ENCODE measurements at places on chromosomes 1 and 21. TPM values are rescaled to one million over a fixed set of nuclear protein-coding genes. Genes with fewer than 3 reads are reported as not detected.

The ARHGEF11 gene
- total RNA-seq = 4.1 TPM

The UTS2 gene
- not detected for total RNA-seq

DNA sequence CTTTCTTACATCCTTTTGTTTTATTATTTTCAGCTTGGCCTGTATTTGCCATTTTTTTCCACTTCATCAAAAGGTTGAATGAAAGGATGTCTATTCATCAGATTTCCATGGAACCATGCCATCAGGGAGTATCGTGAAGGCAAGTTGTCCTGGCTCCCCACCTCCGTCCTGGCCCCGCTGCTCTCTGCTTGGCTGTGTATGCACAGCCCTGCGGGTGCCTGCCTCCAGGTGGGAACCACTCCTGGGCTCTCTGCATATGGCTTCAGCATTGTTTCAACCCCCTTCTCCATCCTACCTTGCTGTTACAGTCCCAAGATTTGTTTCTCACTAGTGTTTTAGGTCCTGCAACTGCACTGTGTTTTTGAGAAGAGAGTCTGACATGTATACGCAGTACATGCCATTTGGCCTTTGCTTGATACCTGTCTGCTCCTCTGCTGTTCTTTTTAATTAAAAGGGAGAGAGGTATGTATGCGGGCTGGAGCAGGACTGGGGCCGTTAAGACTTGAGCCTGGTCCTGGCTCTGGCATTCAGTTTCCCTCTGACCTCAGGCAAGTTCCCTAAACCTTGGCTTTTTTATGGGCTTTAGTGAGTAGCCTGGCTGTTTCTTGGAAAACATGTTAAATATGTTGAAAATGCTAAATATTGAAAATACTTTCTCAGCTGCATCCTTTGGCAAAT lies 69.9 kb upstream of the GCLM start:
- H3K27me3 ChIP-seq = peaks cover 3% of the 10 kb centered on the region
- ATAC-seq = no peak
- no peaks in the 10 kb centered on the region for H3K4me1 ChIP-seq
- no peak overlapping the region for H3K27ac ChIP-seq

DNA sequence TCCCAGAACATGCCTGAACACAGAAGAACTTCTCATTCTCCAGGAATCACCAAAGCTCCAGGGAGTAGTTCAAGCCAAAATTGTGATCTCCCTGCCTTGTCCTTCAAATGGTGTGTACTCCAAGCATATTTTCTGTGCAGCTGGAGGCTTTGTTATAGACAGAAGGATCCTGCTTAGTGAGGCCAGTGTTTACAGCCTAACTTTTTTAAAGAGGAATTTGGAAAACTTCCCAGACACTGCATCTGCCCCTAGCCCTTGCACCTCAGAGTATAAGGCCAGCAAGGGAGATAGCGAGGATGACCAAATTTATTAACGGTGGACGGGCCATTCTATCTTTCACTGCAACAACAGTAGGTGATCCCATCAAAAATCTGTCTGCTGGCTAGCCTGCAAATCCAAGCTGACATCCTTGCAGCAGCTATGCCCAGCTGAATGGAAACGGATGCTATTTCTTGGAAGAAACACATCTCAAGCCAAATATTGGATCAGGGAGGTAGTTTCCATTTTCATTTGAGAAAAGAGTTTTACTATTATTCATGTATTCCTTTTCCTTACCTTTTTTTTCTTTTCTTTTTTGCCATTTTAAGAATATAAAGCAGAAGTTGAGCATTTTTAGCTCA lies 249.8 kb downstream of the USH2A start:
- H3K36me3 ChIP-seq = no peaks in the 10 kb centered on the region
- no peaks in the 10 kb centered on the region for H3K27me3 ChIP-seq

The NUAK2 gene
- total RNA-seq = 2.9 TPM

- H3K4me3 ChIP-seq = no peak overlapping the region
- no peaks in the 10 kb centered on the region for H3K27me3 ChIP-seq
- H3K27ac ChIP-seq = no peak overlapping the region
- peaks cover 22% of the 10 kb centered on the region for H3K4me1 ChIP-seq
- ATAC-seq = no peak
- H3K36me3 ChIP-seq = no peaks in the 10 kb centered on the region
Measured at GRCh38 chr1:160860840-160861505, 1.7 kb downstream of the CD244 start.

DNA sequence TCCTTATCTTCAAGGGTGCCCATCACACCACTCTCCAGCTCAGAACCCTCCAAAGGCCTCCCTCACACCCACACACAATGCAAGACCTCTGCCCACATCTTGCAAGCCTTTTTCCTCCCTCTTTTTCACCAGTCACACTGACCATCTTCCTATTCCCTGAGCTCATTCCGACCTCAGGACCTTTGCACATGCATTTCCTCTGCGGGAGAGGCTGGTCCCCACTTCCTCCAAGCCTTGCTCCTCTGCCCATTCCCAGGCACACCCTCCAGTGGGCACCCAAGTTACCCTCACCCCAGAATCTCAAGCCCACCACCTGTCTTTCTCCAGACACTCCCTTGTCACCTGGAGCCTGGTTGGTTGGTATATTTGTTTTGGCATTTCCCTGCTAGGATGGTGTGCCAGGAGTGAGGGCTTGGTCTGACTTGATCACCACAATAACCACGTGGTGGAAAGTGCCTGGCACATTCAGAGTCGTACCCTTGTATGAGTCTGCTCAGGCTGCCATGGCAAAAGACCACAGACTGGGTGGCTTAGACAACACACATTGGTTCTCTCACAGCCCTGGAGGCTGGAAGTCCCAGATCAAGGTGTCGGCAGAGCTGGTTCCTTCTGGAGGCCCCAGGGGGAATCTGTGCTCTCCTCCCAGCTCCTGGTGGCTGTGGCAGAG lies 13.2 kb downstream of the MX2 start:
- H3K36me3 ChIP-seq = peaks cover 18% of the 10 kb centered on the region
- peak; percentile 96 for ATAC-seq
- peak overlapping the region; percentile 97 for H3K27ac ChIP-seq
- no peaks in the 10 kb centered on the region for H3K27me3 ChIP-seq
- peaks cover 13% of the 10 kb centered on the region for H3K4me1 ChIP-seq
- peak overlapping the region; percentile 44 for H3K4me3 ChIP-seq

- H3K36me3 ChIP-seq = peaks cover 8% of the 10 kb centered on the region
- H3K4me3 ChIP-seq = peak overlapping the region; percentile 99
- peaks cover 9% of the 10 kb centered on the region for H3K27me3 ChIP-seq
Measured at GRCh38 chr1:236396665-236397043, 2.6 kb downstream of the EDARADD start.

- H3K4me1 ChIP-seq = no peaks in the 10 kb centered on the region
- H3K36me3 ChIP-seq = no peaks in the 10 kb centered on the region
- H3K4me3 ChIP-seq = no peak overlapping the region
- H3K27me3 ChIP-seq = no peaks in the 10 kb centered on the region
- ATAC-seq = peak; percentile 42
- H3K27ac ChIP-seq = no peak overlapping the region
Measured at GRCh38 chr1:200558866-200559459, 61.6 kb downstream of the KIF14 start.

DNA sequence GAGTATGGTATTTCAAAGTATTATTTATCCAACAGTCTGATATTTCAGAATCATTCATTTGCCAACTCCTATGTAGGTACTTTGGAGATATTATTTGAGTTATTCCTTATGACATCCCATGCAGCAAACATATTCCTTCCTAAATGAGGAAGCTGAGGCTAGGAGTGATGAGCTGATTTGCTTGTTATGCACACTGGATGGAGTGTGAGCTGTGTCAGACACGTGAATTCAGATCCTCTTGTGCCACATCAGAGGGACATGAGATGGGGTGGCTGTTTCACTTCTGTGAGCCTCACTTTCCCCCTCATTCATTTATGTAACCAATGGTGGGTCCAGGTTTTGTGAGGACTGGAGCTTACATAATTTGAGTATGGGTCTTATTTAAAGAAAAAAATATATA lies 215.9 kb downstream of the DISC1 start:
- H3K4me1 ChIP-seq = peaks cover 13% of the 10 kb centered on the region
- no peaks in the 10 kb centered on the region for H3K36me3 ChIP-seq
- no peak overlapping the region for H3K4me3 ChIP-seq
- H3K27me3 ChIP-seq = no peaks in the 10 kb centered on the region
- no peak for ATAC-seq

GRCh38 chr1:87968197-87968955 lies 639.7 kb downstream of the LMO4 start:
- no peaks in the 10 kb centered on the region for H3K36me3 ChIP-seq
- no peak for ATAC-seq
- no peaks in the 10 kb centered on the region for H3K4me1 ChIP-seq
- no peaks in the 10 kb centered on the region for H3K27me3 ChIP-seq

DNA sequence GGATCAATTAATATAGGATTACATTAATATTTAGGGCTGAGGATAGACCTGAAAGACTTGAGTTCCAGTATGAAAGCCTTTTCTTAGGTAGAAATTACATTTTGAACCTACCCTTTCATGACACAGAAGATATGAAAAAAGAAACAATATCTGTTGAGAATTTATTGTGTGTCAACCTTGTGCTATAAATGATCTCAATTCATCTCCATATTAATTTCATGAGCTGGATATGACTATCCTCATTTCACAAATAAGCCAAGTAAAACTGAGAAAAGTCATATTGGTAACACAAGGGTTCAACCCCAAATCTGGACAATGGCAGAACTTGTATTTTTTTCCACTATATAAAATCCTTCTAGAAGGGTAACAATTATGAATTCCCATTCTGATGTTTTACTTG lies 120.0 kb downstream of the TRIM33 start:
- H3K4me3 ChIP-seq = no peak overlapping the region
- H3K4me1 ChIP-seq = peaks cover 9% of the 10 kb centered on the region
- peaks cover 49% of the 10 kb centered on the region for H3K36me3 ChIP-seq
- ATAC-seq = peak; percentile 56
- H3K27ac ChIP-seq = peak overlapping the region; percentile 9

DNA sequence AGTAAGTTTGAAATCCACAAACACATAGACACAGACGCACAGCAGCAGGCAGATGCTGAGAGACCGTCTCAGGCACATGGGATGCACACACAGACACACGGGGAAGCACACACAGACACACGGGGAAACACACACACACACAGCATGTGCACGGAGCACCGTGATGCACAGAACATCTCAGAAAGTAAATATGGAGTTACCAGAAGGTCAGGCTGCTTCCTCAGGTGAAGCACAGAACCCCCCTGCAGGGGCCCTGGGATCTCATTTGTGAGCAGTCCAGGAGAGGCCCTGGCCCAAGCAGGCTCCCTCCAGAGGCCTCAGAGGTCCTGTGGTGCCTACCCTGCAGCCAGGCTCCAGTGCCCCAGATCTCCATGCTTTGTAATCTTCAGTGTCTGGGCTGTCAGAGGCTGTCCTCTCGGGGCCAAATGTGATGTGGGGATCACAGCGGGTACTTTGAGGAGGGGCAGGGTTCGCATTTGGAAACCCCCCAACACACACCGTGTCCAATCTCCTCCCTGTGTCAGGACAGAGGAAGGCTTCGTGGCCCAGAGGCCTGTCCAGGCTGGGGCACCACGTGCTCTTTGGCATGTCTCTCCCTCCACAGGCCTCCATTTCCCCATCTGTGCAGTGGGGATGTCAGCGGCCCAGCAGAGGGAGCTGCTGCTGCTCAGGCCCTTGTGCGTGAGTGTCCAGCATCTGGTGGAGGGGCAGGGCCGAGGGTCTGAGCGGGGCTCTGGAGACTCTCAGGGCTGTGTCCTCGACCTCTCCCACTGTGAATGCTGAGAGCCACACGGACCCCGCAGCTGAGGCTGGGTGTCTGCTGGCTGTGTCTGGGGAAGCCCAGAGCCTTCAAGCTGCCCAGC lies 23.0 kb upstream of the PRSS38 start:
- no peak overlapping the region for H3K4me3 ChIP-seq
- no peaks in the 10 kb centered on the region for H3K36me3 ChIP-seq
- ATAC-seq = no peak
- no peaks in the 10 kb centered on the region for H3K27me3 ChIP-seq
- no peaks in the 10 kb centered on the region for H3K4me1 ChIP-seq

The SLC9C2 gene
- total RNA-seq = not detected

- no peaks in the 10 kb centered on the region for H3K36me3 ChIP-seq
- no peak overlapping the region for H3K27ac ChIP-seq
- H3K4me3 ChIP-seq = no peak overlapping the region
- no peaks in the 10 kb centered on the region for H3K4me1 ChIP-seq
- ATAC-seq = no peak
Measured at GRCh38 chr1:37309574-37309973, 164.8 kb upstream of the ZC3H12A start.

DNA sequence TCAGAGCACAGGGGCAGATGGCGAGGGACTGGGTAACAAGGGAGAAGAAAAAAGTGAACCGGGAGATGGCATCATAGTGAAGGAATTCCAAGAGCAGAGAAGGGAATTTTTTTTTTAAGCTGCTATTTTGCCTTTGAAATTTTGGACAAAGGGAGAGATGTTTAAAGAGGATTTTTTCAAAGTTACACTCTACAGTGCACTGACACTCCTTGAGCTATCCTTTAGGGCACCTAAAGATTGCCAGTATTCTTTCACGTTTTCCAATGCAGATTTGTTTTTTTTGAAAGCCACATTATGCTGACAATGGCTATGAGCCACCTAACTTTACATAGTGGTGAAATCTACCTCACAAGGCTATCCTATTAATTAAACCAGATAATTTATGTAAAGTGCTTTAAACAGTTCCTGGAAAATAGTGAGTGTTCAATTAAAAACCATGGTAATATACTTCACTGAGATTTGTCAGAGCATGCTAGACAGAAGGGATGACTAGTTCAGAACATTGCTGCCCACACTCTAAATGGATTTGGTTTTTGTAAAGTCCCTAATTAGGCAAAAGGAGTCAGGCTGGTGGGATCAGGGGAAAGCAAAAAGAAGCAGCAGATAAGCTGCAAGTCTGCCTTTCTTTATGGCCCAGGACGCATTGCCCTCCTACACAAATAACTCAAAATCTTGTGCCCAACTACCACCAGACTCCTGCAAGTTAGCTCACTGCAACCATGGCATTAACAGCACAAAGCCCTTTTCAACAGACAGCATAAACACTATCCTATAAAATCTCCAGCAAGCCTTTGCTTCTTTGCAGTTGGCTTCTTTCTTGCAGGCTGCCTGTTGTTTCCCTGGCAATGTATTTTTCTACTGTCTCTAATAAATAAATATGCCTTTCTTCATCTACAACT lies 53.9 kb downstream of the PRDX6 start:
- no peak for ATAC-seq
- H3K4me1 ChIP-seq = peaks cover 13% of the 10 kb centered on the region
- no peak overlapping the region for H3K4me3 ChIP-seq
- H3K27me3 ChIP-seq = no peaks in the 10 kb centered on the region

The CRNN gene
- not detected for total RNA-seq

- H3K36me3 ChIP-seq = peaks cover 27% of the 10 kb centered on the region
- ATAC-seq = no peak
- peaks cover 5% of the 10 kb centered on the region for H3K4me1 ChIP-seq
- no peak overlapping the region for H3K4me3 ChIP-seq
Measured at GRCh38 chr1:93140106-93140505, 40.1 kb downstream of the TMED5 start.

The HES3 gene
- not detected for total RNA-seq
